ENCODE measurements at places on chromosomes 3 and 15. TPM values are rescaled to one million over a fixed set of nuclear protein-coding genes. Genes with fewer than 3 reads are reported as not detected.

The TNFAIP8L3 gene
- not detected for polyA plus RNA-seq

The SH2D7 gene
- polyA plus RNA-seq, result not detected

The TF gene
- not detected for polyA plus RNA-seq

The OSBPL10 gene
- polyA plus RNA-seq, result 0.12 TPM

The ATP10A gene
- 8.2 TPM for polyA plus RNA-seq

The TGM5 gene
- polyA plus RNA-seq, result not detected

The CELF6 gene
- polyA plus RNA-seq, result not detected

The ISLR2 gene
- not detected for polyA plus RNA-seq

The DUOXA2 gene
- polyA plus RNA-seq, result not detected

The NRROS gene
- polyA plus RNA-seq, result 3.5 TPM

The AAGAB gene
- polyA plus RNA-seq, result 53.9 TPM

Data from CD8-positive, alpha-beta memory T cell (primary cell).